ENCODE measurements at places on chromosomes 5 and 9.

DNA sequence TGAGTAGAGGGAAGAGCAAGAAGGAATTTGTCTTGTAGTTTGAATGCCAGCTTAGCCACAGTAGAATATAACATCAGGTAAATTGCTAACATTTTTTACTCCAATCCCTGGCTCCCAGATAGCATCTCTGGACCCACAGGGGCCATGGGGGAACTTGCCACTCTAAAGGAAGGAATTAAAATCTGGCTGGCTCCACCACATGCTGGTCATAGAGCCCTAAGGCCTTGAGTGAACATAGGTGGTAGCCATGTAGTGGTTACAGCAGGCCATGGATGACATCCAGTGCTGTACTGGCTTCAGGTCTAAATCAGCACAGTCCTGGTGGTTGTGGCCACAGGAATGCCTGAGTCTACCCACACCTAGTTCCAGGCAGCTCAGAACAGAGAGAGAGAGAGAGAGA, 109.9 kb upstream of the RGMB start:
- DNase-seq: no peak

DNA sequence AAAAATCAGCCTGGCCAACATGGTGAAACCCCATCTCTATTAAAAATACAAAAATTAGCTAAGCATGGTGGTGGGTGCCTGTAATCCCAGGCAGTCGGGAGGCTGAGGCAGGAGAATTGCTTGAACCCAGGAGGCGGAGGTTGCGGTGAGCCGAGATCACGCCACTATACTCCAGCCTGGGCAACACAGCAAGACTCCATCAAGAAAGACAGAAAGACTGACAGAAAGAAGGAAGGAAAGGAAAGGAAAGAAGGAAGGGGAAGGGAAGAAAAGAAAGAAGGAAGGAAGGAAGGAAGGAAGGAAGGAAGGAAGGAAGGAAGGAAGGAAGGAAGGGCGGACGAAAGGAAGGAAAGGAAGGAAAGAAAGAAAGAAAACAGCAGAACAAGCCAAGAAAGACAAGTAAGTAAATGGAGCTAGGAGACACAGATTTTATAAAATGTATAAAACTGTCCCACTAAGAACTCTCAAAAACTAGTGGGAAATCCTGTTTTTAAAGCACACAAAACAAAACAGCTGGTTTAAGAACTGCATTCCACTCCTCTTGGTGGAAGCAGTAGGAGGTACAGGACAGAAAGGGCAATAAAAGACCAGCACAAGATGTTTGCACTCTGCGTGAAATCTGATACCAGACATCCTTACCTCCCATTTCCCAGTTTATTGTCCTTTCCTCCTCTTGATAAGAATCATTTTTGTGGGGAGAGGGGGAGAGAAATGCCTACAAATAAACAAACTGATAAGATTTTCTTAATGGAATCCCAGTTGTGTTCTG, 46.7 kb downstream of the MYO10 start:
- peak; percentile 66 for DNase-seq

GRCh38 chr5:73564675-73565074, 764 bp downstream of the ANKRA2 start:
- no peak for DNase-seq

GRCh38 chr5:5941486-5941885, 436.9 kb downstream of the MED10 start:
- DNase-seq: no peak

DNA sequence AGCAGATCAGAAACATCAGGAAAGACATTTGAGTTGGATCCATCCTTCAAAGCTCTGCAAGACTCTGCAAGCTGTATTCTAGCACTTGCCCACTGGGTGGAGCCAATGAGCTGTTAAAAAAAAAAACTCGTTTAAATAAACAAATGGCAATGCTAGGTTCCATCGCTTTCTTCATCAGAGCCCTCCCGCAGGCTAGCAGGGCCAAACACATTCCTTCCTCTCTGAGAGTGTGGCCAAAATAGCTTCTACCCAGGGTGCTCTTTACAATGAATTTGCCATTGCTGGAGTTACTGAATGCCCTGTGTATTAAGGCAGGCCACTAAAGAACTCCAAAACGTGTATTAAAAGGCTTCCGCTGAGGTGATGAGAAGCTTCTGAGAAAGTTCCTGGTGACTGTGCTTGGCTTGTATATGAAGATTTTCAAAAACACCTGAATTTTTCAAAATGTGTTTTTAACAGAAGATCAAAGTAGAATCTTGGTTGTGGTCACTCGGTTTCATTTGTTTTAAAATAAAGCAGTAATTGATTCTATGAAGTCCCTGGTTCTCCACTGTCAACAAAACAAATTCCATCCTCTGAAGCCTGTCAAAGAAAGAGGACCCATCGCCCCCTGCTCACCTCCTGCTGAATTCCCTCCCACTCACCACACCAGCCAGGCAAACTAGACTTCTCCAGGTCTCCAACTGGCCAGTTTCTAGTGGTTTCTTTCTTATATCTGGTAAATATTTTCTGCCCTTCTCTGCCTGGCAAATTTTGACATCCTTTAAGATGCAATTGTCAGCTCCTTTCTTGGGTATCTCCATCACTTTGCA, 36.5 kb upstream of the EQTN start:
- peak; percentile 49 for DNase-seq

DNA sequence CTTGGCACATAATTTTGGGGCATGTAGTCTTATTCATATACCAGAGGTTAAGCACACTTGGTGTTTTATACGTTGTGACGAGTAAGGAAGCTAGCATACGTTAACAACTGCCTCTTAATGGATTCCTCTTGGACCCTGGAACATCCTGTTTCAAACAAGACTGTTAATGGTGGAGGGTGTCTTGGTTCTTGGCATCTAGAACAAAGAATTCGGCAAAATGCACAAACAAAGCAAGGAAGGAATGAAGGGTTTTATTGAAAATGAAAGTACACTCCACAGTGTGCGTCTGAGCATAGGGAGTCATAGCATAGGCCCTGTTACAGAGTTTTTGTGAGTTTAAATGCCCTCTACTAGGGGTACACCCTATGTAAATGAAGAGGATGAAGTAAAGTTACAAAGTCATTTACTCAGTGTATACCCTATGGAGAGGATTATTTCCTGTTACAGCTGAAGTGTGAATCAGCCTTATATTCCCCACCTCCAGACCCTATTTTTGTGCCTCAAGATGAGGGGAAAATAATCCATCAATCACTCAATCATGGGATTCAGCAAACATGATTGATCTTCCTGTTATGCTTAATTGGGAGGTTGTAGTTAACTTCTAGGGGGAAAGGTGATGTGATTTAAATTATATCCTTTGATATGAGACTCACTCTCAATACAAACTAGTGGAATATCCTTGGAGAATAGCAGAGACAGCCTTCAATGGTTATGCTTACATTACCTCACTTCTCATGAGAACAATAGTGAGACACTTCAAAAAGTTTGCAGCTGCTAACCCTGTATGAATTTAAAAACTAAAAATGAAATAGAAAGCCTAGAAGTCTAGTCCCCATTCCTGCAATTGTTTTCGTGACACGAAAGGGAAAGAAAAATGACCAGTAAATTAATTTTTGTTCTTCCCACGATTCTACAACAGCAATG, 84.9 kb upstream of the MYO10 start:
- DNase-seq: no peak

- DNase-seq: no peak
Observed at GRCh38 chr9:127876764-127877562, 512 bp downstream of the AK1 start.

DNA sequence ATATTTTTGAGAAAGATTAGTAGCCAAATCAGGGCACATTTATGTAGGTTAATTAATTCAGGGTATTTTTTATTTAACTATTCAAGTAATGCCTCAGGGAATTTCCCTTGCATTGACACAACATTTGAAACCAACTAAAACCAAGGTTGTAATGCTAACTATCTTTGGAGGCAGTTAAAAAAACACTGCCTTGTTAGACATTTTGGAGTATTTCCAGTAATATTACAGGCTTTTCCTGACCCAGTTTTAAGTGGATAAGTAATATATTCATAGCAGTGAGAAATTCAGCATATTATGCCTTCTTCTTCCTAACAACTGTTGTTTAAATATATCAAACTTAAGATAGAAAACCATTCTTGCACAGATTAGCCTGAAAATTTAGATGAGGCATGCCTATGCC, 175.1 kb downstream of the TMC1 start:
- DNase-seq: no peak

- DNase-seq: no peak
Observed at GRCh38 chr9:93446073-93446472, 5.4 kb upstream of the FAM120A start.

GRCh38 chr5:88805151-88805784, 77.7 kb downstream of the MEF2C start:
- no peak for DNase-seq

GRCh38 chr9:28073270-28073669, 500.0 kb upstream of the C9orf72 start:
- DNase-seq: no peak

- no peak for DNase-seq
Observed at GRCh38 chr5:172896465-172896864, 62.4 kb downstream of the ERGIC1 start.

DNA sequence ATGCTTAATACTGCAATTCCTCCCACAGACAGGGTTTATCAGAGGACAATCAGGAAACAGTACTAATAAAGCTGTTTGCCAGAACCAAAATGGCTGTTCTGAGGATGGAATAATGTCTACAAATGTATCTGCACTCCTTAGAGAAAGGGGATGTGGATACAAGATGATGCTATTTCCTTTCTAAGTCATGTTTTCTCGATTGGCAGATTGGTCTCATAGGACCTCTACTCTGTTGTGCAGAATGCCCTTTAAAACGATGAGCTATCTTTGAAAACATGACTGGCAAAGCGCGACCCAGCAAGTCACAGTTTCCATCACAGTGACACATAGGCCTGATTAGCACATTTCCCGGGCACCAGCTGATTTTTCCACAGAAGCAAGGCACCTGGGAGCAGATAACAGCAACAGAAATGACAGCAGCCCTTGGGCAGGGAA, 54.0 kb downstream of the AOPEP start:
- no peak for DNase-seq

GRCh38 chr9:87869082-87869481, 13.6 kb upstream of the SPATA31E1 start:
- DNase-seq: no peak

- DNase-seq: no peak
Observed at GRCh38 chr5:174801798-174802197, 77.4 kb downstream of the MSX2 start.

DNA sequence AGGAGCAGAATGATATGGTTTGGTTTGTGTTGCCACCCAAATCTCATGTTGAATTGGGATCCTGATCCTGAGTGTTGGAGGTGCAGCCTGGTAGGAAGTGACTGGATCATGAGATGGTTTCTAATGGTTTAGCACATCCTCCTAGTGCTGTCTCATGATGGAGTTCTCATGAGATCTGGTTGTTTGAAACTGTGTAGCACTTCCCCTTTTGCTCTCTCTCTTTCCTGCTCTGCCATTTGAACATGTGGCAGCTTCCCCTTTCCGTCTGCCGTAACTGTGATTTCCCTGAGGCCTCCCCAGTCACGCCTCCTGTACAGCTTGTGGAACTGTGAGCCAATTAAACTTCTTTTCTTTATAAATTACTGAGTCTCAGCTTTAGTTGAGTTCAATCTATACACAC, 756.8 kb upstream of the CDH6 start:
- DNase-seq: no peak

DNA sequence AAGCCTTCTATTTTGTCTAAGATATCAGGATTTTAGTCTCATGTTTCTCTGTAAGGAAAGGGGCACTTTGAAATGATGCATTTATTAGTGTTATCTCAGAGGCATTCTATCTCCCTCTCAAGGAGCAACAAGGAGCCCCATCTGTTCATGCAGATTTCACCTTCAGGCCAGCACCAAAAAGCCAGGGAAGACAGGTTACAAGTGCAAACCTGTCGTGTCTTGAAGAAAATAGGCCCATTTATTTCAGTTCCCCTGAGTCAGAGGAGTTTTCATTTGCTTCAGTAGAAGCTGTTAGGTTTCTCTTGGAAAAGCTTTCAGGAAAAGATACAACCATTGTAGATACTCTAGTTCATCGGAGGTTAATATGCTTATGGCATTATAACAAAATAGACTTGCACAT, 97.2 kb downstream of the SPOCK1 start:
- DNase-seq: no peak

GRCh38 chr9:12882430-12882829, 107.6 kb downstream of the LURAP1L start:
- peak; percentile 4 for DNase-seq

DNA sequence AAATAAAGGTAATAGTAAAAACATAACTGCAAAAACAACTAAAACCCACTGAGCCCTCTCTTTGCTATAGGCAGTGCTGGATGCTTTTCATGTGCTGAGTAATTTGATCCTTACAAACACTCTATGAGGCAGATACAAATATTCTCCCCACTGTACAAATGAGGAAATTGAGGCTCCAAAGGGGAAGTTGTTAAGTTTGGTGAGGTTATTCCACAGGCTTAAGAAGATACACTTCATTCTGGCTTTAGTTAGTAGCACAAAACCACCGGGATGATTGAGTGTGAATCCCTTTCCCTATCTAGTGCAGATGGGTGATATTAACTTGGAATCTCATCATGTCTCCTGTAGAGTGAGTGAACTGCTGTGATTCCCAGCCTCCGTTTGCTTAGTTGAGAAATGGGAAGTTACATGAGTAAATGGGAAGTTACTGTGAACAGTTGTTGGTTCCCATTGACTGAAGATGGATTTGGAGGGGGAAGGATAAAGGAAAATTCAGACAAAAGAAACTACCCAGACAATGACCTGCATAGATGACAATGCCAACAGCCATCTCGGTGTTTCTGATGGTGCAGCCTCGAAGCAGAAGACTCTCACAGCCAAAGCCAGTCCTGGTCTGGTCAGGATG, 208.3 kb downstream of the ATP10B start:
- DNase-seq: no peak

DNA sequence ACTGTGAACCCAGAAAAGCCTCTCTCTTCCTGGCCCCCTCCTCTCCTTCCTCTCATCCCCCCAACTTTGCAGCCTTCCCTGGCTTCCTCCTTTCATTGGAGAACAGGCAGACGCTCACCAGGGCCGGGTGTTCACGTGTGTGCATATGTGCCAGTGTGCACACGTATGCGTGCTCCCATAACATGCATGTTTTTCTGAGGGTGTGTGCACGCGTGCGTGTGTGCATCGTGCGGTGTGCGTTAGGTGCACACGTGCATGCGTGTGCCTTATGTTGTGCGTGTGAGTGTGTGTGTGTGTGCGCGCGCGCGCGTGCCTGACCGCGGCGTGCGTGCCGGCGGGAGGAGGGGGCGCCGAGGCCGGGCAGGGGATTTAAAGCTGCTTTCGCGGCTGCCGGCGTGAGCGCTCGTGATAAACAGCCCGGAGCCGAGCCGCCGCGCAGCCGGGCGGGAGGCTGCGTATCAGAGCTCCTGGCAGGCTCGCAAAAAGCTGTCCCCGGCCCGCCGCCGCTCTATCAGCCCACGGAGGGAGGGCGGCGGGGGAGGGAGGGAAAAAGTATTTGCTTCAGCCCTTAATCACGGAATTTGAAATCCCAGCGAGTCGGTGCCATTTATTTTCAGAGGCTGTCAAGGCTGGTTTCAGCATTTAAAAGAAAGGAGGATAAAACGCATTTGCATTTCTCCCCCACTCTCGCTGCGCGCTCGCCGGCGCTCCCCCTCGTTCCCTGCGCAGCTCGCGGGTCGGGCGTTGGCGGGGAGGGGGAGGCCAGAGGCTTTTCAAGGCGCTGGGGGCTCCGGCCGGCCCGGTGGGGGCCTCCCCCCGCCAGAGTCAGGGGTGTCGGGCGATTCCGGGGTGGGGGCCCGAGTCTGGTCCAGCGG, 183.9 kb downstream of the C9orf50 start:
- DNase-seq: no peak
